A549 treated with GW870086 at 1 μM for 4 hours (cell line): ENCODE measurements at places on chromosomes 7 and 10. TPM values are rescaled to one million over a fixed set of nuclear protein-coding genes. Genes with fewer than 3 reads are reported as not detected.

Gene TPK1
- 2.1 to 3.9 TPM (median 3.6 TPM) in 5 replicates for total RNA-seq

Gene GPR26
- not detected in 5 replicates for total RNA-seq

Gene SPDYE6
- not detected in 5 replicates for total RNA-seq

Gene HOGA1
- 1.2 to 2.0 TPM (median 1.7 TPM) in 5 replicates for total RNA-seq

Gene TMEM213
- not detected in 5 replicates for total RNA-seq

Gene MRLN
- total RNA-seq: not detected in 5 replicates

Gene VSTM2A
- not detected in 5 replicates for total RNA-seq

Gene IFIT5
- 7.5 to 11.1 TPM (median 9.6 TPM) in 5 replicates for total RNA-seq

Gene KCNMA1
- total RNA-seq: 42.8 to 95.1 TPM (median 69.4 TPM) in 5 replicates

Gene BTBD16
- total RNA-seq: 0.48 to 1.7 TPM (median 0.81 TPM) in 5 replicates

Gene DEPP1
- 1.3 to 1.7 TPM (median 1.4 TPM) in 5 replicates for total RNA-seq

Gene EN2
- total RNA-seq: 0.41 to 0.99 TPM (median 0.94 TPM) in 5 replicates

Gene OR2A2
- not detected in 5 replicates for total RNA-seq

Gene TAS2R4
- 0.12 to 0.17 TPM (median 0.13 TPM) in 4 of 5 replicates, not detected in the other for total RNA-seq

Gene ITGA8
- total RNA-seq: not detected in 5 replicates

Gene DHX32
- total RNA-seq: 28.7 to 38.5 TPM (median 38.0 TPM) in 5 replicates

Gene NANOS1
- total RNA-seq: 2.4 to 4.0 TPM (median 3.5 TPM) in 5 replicates

Gene IL6
- total RNA-seq: 0.94 to 2.0 TPM (median 1.2 TPM) in 5 replicates

Gene OR2A1
- total RNA-seq: not detected in 5 replicates

Gene TFPI2
- 243 to 308 TPM (median 265 TPM) in 5 replicates for total RNA-seq

Gene PRKCQ
- 3.5 to 4.6 TPM (median 4.2 TPM) in 5 replicates for total RNA-seq

Gene RTKN2
- total RNA-seq: 0.91 to 1.1 TPM (median 0.96 TPM) in 5 replicates

Gene ZKSCAN5
- total RNA-seq: 9.0 to 9.9 TPM (median 9.2 TPM) in 5 replicates
